Esophagus mucosa (tissue), 1 donor: ENCODE measurements at places on chromosomes 1 and 21.

DNA sequence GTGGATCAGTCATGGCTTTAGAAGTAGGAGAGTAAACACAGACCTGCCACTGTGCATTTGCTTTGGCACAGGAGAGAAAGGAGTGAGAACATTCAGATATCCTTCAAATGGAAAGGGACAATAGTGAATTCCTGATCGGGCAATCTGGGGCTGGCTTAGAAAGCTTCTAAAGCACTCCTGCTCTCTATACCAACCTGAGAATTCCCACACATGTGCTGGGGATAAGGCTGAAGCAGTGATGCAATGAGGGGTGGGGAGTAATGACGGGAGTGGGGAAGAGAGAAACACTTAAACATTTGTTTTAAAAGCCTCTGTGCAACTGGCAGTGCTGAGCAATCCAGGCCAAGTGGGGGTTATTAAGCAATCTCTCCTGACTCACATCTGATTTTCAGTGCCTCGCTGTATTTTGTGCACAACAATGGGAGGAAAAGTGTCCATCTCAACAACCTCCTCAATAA, 108.8 kb downstream of the KIAA0319L start:
- peak; percentile 79 for ATAC-seq

GRCh38 chr1:181592255-181592859, 109.0 kb downstream of the CACNA1E start:
- no peak for ATAC-seq

- no peak for ATAC-seq
Observed at GRCh38 chr1:46284597-46285564, 18.5 kb downstream of the LRRC41 start.

- no peak for ATAC-seq
Observed at GRCh38 chr1:90616395-90616794, 100.7 kb downstream of the BARHL2 start.

- no peak for ATAC-seq
Observed at GRCh38 chr1:234107416-234108021, 203.0 kb downstream of the SLC35F3 start.

- no peak for ATAC-seq
Observed at GRCh38 chr1:93740601-93741031, 59.0 kb upstream of the BCAR3 start.

- no peak for ATAC-seq
Observed at GRCh38 chr21:25589887-25590286, 17.4 kb downstream of the MRPL39 start.

- ATAC-seq = peak; percentile 19
Observed at GRCh38 chr1:245154429-245155271, at the start of gene KIF26B. KIF26B (plus strand) TSS chr1:245154985; CDS start chr1:245155425, 440 bp downstream.

- no peak for ATAC-seq
Observed at GRCh38 chr1:60765204-60765603, 317.2 kb upstream of the NFIA start.

DNA sequence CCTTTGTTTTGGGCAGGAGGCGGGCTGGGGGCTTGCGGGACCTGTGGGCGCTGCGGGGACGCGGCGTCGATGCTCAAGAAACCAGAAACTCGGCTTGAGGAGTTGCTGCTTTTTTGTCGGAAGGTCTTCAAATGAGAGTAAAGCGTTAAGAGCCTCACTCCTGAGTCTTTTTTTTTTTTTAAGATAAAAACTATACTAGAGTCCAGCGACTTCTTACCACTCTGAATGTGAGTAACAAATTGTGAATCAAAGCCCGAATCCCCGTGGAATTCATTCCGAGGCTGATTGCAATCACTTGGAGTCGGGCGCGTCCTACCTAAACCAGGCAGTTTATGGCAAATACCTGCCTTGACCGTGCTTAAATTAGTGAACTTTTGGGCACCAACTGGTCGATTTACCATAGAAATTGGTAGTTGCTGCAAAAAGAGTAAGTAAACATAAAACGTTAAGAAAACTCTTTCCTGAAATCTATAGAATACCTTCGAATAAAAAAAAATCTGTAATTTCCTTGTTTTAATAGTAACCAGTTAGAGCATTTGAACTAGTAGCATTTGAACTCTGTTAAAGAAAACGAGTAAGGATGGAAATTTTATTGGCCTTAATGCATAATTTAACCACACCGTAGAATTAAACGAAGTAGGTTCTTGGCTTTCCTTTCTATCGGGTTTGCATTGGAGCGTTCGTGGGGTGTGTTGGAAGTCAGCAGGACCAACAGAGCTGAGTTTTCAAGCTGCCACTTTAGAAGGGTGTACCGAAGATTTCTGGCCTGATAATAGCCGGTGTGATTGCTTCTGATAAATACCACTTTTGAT, 769 bp downstream of the GPSM2 start:
- ATAC-seq = no peak

DNA sequence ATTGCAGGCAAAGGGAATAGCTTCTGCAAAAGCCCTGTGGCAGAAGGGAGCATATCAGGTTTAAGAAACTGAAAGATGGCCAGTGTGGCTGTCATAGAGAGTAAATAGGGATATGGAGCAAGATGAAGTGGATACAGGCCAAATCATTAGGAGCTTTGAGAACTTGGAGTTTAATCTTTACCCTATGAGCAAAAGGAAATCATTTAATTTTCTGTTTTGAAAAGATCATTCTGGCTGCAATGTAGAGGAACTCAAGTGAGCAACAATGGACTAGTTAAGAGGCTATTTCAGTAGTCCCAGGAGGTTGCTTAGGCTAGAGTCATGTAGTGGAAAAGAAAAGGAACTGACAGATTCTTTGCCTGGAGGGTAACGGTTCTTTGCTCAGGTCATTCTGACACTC, 47.2 kb downstream of the RAP1A start:
- ATAC-seq = no peak

DNA sequence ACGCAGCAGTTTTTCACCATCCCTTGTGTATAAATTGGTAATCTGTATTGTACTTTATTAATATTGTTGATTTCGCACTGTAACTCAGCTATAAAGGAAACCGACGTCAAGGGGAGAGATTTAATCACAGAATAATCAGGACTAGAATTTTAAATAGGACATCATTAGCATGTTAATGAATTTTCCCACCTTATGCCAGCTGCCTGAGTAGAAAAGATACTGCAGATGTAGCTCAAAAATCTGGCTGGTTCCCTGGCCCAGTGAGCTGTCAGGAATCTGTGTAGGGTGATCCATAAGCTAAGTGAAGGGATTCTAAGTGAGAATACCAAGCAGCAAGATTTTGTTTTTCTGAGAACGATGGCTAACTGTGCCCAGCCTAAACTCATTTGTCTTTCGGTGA, 195.5 kb downstream of the DISC1 start:
- ATAC-seq = no peak

- ATAC-seq = no peak
Observed at GRCh38 chr1:227889047-227889862, 58.5 kb downstream of the WNT9A start.

GRCh38 chr1:182677397-182678098, 6.8 kb downstream of the RGS8 start:
- no peak for ATAC-seq

- ATAC-seq = no peak
Observed at GRCh38 chr1:43513471-43514173, 17.1 kb upstream of the PTPRF start.

- ATAC-seq = peak; percentile 93
Observed at GRCh38 chr1:43783671-43784205, 76.4 kb downstream of the ST3GAL3 start.

DNA sequence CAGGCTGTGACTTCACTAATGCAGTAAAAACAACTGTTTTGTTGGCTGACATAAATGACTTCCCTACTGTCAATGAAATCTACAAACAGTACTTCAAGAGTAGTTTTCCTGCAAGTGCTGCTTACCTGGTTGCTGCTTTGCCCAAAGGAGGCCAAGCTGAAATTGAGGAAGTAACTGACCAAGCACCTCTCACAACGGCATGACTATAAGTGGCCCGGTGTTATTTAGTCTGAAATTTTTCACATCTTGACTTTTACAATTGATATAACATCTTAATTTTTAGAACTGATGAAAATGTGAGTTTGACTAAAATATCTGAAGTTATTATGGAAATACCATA, 274.9 kb upstream of the NR5A2 start:
- ATAC-seq = no peak

DNA sequence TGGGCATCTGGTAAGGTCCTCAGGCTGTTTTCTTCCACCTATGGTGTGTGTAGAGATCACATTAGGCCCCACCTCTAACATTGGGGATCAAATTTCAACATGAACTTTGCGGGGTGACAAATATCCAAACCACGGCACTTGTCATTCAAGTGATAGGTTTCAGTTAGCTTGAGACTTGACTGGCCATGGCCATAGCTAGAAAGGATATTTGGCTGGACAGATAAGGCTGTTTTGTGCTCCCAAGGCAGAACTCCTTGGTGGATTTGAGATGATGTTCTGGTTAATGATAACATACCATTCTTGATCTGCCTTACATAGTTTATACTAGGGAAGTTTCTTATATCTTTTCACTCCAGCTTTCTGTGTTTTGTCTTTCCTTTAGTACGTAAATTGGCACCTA, 48.5 kb downstream of the CELF3 start:
- ATAC-seq = no peak

- ATAC-seq = no peak
Observed at GRCh38 chr1:226063224-226063976, 884 bp downstream of the H3-3A start.

- ATAC-seq = no peak
Observed at GRCh38 chr21:41683815-41684214, 83.0 kb downstream of the RIPK4 start.

DNA sequence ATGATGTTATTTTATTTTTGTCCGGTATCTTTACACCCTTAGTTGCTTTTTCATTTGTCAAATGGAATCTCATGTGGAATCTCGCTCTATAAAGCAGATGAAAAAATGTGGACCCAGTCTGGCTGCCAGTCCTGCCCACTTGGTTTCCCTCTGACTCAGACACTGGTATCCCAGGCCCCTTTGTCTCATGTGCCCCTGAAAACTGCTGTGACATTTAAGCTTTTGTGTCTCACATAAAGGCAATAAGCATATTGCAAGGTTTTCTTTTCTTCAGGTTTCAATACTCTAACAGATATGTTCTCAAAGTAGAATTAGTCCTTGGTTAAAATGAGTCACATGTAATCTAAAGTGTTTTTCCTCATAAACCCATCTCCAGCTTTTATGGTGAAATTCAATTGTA, 183.3 kb downstream of the ST6GALNAC3 start:
- ATAC-seq = no peak

DNA sequence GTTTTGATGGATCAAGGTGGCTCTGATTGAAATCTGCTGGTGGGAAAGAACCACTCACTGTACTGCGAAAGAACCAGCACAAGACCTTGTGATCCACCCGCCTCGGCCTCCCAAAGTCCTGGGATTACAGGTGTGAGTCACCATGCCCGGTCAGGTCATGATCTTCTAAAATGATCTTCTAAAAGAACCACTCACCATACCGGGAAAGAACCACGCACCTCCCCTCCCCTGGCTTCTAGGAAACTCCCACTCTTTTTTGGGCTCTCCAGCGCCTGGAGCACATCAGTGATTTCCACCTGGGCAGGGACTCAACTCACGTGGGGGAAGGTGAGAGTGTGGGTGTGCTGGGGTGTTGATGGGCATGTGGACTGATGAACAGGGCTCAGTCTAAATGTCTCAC, 7.9 kb upstream of the RAB7B start:
- peak; percentile 56 for ATAC-seq

GRCh38 chr1:61844006-61844405, 101.7 kb downstream of the PATJ start:
- ATAC-seq = no peak

DNA sequence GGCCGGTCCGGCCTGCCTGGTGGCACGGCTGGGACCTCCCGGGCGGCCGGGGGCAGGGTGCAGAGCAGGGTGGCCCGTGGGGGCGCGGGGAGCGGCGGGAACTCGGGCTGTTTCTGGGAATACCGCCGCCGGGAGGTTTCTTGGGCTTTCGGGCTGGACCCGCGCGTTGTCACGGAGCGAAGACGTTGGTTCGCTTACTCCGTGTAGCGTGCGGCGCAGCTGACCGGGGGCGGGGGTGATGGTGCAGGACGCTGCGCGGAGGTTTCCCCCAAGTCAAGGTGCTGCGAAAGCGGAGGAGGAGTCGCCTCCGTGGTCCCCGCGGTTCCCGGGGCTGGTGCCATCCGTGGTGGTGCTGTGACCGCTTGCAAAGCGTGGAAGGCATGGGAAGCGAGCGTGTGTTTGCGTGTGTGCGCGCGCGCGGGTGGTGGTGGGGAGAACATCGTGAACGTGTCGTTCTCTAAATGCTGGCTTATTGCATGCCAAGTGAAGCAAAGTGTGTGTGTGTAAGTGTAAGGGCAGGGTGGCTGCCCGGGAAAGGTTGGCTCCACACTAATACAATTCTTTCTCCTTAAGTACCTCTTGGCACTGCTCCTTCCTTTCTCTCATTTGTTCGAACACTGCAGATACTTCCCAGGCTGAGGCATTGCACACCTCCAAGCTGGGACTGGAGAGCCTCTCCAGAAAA, 1.1 kb downstream of the RYR2 start:
- ATAC-seq = no peak

DNA sequence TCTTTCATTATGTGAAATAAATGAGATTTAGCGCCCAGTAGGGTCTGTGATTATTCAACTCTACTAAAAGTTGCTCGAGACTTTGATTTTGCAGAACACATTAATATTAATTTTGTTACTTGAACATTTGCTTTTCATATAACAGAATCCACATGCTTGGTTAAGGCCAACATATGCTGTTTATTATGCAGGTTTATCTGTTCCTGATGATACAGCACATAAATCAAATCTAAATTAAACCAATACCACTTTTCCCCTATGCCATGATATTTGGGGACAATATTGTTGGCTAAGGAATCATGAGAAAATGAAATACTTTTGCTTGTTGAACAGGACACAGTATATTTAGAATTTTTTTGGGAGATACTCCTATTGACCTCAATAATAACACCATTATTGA, 291.1 kb downstream of the USP25 start:
- ATAC-seq = no peak

- no peak for ATAC-seq
Observed at GRCh38 chr1:22907528-22907927, 65.1 kb downstream of the LACTBL1 start.

- ATAC-seq = no peak
Observed at GRCh38 chr1:91891454-91891853, 5.5 kb upstream of the TGFBR3 start.
